Stimulated activated CD4-positive, alpha-beta T cell treated with anti-CD3 and anti-CD28 coated beads, Interleukin-12 subunit alpha, Interleukin-12 subunit beta, amount 100 ng/mL, for 4 hours (primary cell): ENCODE measurements at places on chromosomes 5 and 9.

DNA sequence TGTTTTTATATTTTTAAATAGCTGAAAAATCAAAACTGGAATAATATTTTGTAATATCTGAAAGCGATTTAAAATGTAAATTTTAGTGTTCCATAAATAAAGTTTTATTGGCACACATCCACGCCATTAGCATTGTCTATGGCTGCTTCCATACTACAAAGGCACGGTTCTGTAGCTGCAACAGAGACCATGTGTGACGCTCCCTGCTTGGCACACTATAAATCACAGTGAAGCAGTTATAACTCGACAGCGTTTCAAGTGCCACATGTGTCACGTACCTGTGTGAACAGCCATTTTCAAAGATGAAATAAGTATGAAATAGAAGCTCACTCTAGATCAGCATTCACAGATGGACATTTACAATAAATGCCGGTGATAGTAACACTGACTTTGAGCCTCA lies 810.1 kb upstream of the WWC1 start:
- no peak for DNase-seq

- DNase-seq = no peak
Measured at GRCh38 chr9:94786586-94786985, 60.1 kb downstream of the AOPEP start.

GRCh38 chr9:132864691-132865090 lies 13.4 kb downstream of the AK8 start:
- no peak for DNase-seq

DNA sequence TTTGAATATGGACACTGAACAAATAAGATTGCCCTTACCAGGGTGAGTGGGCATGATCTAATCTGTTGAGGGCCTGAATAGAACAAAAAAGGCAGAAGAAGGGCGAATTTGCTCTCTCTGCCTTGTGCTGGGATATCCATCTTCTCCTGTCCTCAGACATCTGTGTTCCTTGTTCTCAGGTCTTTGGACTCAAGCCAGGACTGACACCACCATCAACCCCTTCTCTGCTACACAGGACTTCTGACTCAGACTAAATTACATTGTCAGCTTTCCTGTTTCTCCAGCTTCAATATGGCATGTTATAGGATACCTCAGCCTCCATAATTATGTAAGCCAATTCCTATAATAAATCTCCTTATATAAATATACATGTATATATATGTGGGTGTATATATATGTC lies 40.8 kb upstream of the SLCO6A1 start:
- DNase-seq = no peak

DNA sequence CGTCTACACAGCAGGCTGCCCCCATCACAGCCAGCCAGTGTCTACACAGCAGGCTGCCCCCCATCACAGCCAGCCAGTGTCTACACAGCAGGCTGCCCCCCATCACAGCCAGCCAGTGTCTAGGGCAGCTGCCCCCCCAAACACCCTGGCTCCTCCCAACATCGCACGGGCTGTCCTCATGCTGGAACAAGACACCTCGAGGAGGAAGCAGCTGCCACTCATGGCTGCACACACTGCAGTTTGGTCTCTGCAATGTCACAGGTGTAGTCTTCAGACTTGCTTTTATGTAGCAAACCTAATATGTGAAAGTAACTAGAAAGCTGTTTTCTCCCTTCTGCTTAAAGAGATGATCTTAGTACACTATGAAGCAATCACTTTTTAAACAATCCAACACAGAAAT lies 9.7 kb downstream of the LRRC14B start:
- no peak for DNase-seq

DNA sequence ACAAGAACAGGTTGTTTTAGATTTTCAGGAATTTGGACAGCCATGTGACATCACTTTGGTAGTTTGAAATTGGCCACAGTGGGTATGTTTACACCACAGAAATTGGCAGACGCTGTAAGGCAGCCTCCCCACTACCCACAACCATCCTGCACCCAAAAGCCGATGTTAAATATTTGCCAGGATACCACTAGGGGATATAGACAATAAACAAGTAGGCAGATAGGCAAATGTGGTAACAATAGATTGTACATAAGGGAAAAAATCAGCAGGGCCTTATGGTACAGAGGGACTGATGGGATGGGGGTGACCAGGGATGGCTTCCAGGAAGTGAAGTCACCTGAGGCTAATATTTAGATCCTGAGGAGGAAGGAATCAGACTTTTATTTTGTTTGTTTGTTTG lies 31.1 kb upstream of the DUSP1 start:
- no peak for DNase-seq

GRCh38 chr5:59597690-59598546 lies 295.6 kb downstream of the PDE4D start:
- DNase-seq = no peak

DNA sequence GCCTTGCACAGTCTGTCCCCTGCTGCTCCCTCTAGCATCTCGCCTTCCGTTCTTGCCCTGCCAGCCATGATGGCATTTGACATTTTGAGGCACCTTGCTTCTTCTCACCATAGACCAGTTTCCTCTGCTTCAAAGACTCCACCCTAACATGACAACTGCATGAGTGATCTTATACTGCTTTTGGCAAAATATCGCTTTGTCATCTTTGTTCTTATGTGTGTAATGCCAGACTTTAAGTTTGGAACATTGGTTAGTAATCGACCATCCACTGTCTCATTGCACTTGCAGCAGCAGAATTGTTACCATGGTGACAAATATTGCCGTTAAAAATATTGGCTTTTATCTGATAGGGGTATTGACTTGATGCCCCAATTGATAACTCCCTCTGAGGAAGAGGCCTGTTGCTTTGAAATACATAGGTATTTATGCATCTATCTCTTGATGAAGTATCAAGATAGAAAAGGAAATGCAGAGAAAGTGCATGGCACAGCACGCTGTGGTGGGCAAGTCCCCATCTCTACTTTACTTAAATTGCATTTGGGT lies 6.8 kb downstream of the GARIN3 start:
- DNase-seq = no peak

GRCh38 chr5:139637438-139638089 lies 10.6 kb upstream of the CXXC5 start:
- peak; percentile 27 for DNase-seq

- DNase-seq = no peak
Measured at GRCh38 chr9:129895376-129896268, 60.4 kb downstream of the USP20 start.

DNA sequence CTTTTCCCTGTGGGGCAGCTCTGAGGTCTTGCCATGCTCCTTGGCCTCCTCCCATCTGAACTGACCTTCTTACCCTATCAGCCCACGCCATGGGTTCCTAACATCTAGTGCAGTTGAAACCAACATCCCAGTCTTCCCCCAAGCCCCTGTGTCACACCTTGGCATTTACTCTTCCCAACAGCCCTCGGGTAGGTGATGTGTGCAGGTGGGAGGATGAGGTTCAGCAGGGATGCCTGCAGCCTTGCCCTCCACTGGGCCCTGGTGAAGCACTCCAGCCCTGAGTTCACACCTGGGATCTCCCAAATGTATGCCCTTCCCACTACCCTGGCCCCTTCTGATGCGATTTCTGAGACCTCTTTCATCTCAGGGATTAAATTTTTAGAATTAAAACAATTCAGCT lies 15.5 kb downstream of the IRX2 start:
- no peak for DNase-seq

GRCh38 chr9:14806941-14807520 lies 84.5 kb upstream of the CER1 start:
- DNase-seq = no peak

DNA sequence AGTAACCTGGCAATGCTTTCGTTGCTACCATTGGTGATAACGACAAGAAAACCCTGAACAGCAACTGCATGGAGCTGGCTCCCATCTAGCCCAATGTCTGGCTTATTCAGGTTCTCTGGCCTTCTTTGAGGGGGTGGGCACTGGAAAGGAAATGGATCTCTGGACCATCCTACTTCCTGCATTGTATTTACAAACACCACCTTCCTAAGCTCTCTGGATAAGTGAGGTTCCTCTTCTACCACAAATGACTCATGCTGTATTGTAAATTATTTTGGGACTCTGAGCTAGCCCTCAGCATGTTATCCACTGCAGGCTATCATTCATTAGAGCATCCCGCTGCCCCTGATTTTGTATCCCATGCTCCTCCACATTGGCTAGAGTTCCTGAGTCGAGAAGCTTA lies 136.9 kb upstream of the KLF9 start:
- no peak for DNase-seq

GRCh38 chr5:73726071-73726470 lies 100.1 kb downstream of the ARHGEF28 start:
- no peak for DNase-seq

DNA sequence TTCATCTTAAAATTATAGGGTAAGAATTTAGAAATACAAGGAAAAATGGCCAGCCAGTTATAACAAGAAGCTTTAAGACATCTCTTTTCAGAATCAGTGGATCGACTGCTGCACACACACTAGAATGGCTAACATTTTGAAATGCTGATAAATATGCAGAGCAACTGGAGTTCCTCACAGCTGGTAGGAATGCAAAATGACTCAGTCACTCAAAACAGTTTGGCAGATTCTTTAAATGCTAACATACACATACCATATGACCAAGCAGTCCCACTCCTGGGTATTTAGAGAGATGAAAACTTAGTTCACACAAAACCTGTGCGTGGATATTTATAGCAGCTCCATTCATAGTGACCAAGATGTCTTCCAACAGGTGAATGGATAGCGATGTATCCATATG lies 23.2 kb upstream of the PSAT1 start:
- no peak for DNase-seq
